Ureter (tissue), 1 donor: ENCODE measurements at places on chromosomes 11 and 22. TPM values are rescaled to one million over a fixed set of nuclear protein-coding genes. Genes with fewer than 3 reads are reported as not detected.

The GRAP2 gene
- 7.9 TPM for total RNA-seq

The MS4A6E gene
- total RNA-seq = not detected

The SLC3A2 gene
- total RNA-seq = 245 TPM

The ALG9 gene
- total RNA-seq = 33.5 TPM

The MRE11 gene
- total RNA-seq = 26.1 TPM

The ASCC2 gene
- 147 TPM for total RNA-seq

The CHORDC1 gene
- total RNA-seq = 38.9 TPM

The BIRC3 gene
- 15.5 TPM for total RNA-seq

The CARD18 gene
- not detected for total RNA-seq

The GPHA2 gene
- not detected for total RNA-seq

The PLXNB2 gene
- 443 TPM for total RNA-seq

The ART1 gene
- total RNA-seq = not detected

The TRIM3 gene
- total RNA-seq = 21.1 TPM

The COMT gene
- total RNA-seq = 202 TPM

The LMF2 gene
- 63.6 TPM for total RNA-seq

The CNGA4 gene
- 0.26 TPM for total RNA-seq

The FGF4 gene
- not detected for total RNA-seq

The TRIM44 gene
- total RNA-seq = 93.6 TPM

The FIBIN gene
- 6.1 TPM for total RNA-seq

The UBQLNL gene
- total RNA-seq = 1.4 TPM

The CCDC15 gene
- 2.2 TPM for total RNA-seq
